ENCODE measurements at places on chromosomes 7 and 10.

DNA sequence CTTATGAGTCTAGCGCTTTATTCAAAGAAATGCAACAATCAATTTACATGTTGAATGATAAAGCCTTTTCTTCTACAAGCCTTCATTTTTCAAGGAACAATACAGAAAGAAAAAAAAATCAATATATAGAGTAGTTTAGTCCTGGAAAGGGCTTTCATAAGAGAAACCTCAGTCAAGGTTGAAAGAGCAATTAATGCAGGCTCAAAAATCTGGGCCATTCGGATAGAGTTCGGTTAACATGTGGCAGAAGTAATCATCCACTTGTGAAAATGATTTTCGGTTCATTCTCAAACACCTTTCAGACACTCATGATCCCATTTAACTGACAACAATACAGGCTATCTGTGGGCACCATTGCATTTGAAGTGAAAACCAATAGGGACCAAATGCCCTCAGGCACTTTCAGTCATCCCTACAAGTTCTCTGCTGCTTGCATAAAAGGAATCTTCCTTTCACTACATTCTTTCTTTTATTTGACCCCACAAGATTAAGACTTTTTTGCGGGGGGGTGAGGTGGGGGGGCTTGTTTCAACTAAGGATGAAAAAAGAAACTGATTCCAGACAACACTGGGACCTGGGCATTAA, 177.9 kb downstream of the RNF133 start:
- no peak for DNase-seq

DNA sequence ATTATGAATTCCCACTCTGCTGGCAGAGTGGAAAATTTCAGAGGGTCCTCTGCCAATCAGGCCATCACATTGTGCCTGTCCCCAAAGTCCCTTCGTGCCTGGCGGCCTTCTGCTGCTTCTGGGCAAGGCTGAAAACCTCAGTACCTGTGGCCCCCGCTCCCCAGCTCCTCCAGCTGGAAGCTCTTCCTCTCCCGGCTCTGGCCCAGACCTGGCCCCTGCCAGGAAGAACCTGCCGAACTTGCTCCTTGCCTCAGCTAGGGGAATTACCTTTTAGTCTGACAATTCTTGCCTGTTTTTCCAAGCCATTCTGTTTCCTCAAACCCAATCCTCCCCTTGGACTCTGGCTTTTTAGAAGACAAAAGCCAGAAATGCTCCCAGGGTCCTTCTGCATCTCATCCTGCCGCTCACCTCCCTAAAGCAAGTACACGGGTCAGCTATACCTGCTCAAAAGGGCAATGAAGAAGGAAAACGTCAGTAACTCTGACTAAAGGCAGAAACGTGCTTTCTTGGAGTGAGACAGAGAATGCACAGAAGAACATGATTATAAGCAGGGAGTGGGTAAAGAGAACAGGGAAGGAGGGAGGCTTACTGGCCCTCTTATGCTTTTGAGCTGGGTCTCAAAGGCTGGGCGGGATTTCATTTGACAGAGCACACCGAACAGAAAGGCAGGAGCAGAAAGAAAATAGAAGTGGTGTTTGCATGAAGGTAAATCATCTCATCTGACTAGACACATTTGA, 28.1 kb upstream of the TRIL start:
- no peak for DNase-seq

DNA sequence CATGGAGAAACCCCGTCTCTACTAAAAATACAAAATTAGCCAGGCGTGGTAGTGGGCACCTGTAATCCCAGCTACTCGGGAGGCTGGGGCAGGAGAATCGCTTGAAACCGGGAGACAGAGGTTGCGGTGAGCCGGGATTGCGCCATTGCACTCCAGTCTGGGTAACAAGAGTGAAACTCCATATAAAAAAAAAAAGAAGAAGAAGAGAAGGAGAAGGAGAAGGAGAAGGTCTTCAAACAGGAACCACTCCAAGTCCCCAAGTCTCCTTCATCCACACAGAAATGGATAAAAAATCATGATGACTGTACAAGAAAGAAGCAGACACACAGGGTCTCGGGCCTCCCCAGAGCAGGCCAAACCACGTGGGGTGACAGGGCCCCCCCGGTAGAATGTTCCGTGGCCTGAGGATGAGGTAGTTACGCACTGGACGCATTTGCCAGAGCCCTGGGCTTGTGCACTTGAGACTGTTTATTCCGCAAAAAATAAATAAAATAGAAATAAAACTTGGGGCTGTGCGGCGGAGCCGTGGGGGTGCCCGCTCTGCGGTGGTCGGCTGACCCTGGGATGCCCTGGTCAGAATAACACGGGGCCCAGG, 15.8 kb downstream of the VENTX start:
- DNase-seq = no peak

DNA sequence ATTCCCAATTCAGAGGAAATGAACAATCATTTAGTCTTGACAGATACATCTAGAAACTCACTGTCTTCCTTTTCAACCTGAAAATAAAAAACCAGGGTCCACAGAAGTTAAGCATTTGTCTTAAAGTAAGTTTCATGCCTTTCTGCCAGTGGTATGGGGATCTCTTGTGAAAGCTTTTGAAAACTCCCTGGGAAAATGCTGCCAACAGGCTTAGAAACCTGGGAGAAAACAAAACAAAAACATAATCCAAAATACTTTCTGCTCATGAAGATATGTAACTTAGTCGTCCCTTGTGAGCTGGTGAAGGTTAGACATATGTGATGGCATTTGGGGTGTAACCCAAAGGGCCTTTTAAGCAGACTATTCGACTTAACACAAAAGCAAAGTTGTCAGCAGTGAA, 66.4 kb upstream of the ZNF438 start:
- DNase-seq = no peak

DNA sequence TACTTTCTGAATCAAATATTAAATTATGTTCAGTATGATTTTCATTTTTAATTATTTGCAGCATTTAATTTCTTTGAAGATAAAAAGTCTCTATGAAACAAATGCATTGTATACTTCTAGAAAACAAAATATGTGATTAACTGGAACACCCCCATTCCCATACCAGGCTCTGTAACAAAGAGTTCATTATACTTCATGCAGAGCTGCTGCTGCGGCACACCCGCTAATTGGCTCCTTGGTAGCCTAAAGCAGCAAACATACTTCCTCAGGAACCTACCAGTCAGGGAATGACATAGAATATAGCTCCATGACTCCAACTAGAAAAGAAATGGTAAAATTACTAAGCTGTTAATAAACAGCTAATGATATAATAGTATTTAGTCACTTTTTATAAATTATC, 19.3 kb downstream of the RAB11FIP2 start:
- DNase-seq = no peak

GRCh38 chr10:42998481-42999384, 78.1 kb upstream of the RET start:
- no peak for DNase-seq

GRCh38 chr10:49150426-49150825, 16.6 kb upstream of the FAM170B start:
- DNase-seq = no peak

DNA sequence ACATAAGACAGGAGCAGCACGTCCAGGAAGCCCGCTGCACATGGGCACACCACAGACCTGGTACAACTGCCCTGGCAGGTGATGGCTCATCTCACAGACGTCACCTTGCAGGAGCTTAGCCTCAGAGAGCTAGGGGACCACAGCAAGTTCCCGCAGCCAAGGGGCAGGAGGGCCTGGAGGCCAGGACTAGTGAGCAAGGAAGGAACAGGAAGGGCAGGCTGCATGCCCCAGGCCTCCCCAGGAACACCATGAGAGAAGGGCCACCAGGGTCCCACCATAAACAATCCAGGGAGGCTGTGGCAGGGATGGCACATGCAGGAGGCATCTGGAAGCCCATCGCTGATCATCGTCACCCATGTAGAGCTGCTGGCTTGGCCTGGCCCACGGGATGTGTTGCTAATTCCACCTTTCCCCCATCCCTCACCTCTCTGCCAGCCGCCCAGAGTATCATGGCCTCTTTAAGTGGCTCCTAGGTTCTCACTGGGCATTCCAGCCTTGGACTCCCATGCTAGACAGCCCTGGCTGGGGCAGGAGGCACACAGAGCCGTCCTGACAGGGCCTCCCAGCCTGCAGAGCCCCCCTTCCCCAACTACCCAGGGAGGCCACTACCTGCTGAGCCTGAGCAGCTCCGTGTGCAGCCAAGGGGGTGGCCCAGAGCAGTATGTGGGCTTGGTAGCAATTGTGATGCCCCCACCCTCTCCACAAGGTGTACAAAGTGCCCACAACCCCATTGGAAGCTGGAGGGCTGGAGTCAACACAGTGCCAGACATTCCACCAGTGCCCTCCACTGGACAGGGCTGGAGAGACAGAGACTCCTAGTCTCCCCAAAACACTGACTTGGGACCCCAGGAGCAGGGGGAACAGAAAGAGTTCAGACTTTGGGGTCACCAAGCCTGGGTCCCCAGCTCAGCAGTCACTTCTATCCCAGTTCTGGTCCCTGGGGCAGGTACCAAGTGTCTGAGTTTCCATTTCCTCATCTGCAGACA, 35.5 kb downstream of the GRID1 start:
- DNase-seq = no peak

DNA sequence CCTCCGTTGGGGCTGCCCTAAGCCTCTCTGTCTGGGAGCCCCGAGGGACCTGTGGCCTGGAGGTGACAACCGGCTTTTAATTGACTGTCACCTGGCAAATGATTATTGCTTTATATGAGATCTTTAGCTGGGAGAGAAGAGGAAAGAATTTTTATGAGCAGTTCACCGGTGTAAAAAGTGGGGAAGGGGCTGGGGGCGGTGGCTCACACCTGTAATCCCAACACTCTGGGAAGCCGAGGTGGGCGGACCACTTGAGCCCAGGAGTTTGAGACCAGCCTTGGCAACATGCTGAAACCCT, 2.6 kb upstream of the COX19 start:
- DNase-seq = no peak

DNA sequence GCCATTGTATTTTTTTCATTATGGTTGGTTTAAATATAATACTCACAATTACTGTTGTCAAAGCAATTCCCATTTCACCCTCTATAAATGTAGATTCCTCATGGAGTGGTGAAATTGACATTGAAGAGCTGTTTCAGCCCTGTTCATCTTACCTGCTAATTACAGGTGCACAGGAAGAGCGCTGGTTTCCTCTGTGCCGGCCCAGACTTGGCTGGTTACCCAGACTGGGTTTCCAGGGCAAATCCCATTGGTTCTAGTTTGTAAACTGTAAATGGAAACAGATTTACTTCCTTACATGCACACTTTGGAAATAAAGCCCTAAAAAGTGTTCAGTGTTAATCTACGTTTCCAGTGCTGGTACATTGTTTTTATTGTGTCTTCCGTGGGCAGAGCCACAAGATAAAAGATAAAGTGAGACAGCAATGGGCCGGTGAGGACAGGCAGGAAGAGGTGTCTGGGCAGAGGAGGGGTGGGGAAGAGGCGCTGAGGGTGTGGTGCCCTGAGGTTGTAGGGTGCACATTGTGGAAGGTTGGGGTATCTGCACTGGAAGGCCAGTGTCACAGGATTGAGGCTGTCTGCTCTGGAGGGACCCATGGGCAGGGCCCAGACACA, 71.6 kb upstream of the ZPBP start:
- no peak for DNase-seq

GRCh38 chr7:21261627-21262594, 166.0 kb upstream of the SP4 start:
- no peak for DNase-seq

- DNase-seq = no peak
Observed at GRCh38 chr7:124618871-124619270, 146.7 kb downstream of the GPR37 start.

- no peak for DNase-seq
Observed at GRCh38 chr7:137402536-137403352, 59.2 kb upstream of the PTN start.
